Lung microvascular endothelial cell (primary cell): ENCODE measurements at places on chromosomes 6 and 20.

GRCh38 chr6:81633391-81633790 lies 119.1 kb downstream of the TENT5A start:
- DNase-seq = no peak

DNA sequence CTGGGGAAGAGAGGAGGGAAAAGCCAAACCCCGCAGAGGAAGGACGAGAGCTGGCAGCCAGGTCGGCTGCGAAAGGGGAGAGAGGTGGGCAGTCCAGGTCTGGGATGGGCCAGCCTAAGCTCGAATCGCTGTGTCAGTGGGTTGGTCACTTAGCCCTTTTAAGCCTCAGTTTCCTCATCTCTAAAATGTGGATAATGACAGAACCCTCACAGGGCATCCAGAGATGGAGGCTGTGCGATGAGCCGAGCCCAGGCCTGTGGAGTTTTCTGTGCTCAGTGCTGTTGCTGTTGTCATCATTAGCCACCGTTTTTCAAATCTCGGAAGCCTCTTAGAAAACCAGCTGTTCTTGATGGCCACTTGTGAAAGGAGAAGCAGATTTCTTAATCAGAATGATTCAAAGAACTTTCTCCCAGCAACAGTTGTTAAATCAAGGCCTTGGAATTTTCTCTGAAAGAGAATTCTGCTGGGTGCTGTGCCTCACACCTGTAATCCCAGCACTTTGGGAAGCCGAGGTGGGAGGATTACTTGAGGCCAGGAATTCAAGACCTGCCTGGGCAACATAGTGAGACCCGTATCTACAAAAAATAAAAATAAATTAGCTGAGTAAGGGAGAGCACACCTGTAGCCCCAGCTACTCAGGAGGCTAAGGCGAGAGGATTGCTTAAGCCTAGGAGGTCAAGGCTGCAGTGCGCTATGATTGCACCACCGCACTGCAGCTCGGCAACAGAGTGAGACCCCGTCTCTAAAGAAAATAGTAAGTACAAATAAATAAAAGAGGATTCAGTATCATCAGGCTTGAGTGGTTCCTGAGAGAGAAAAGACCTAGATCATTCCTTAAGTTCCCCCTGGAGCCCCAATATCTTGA lies 46.3 kb upstream of the ENTPD6 start:
- no peak for DNase-seq

DNA sequence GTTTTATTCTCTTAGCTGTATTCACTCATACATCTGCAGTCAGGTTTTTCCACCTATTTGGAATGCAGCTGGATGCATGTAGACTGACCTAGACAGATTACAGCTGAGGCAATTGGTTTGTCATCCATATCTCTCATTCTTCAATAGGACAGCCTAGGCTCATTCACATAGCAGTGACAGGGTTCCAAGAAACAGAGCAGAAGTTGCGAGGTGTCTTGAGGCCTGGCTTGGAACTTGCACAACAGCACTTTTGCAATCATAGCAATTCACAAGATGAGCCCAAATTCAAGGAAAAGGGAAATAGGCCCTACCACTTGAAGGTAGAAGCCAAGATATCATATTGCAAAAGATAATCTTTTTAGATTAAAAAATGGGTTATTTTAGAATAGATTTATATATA lies 508.9 kb upstream of the JAG1 start:
- no peak for DNase-seq

- no peak for DNase-seq
Observed at GRCh38 chr20:39605908-39606307, 643.8 kb downstream of the DHX35 start.

DNA sequence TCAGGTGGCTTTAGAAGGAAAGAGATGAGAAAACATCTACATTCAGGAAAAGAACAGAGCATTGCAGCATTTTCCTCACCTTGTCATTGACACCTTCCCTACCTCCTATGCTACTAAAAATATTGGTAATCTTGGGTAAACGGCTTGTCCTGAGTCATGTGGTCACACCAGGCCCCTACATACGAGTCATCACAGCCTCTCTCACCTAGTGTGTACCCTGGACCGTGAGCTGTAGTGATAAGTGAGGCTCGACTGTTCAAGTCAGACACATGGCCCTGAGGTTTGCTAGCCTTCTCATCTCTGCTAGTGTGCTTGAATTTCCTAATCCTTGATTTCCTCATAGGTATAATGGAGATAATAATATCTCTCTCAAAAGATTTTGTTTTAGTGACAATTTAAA lies 29.6 kb upstream of the TMEM244 start:
- peak; percentile 2 for DNase-seq

GRCh38 chr20:5146099-5146668 lies 19.4 kb downstream of the CDS2 start:
- no peak for DNase-seq
